Suprapubic skin (tissue), 4 donors: ENCODE measurements at places on chromosomes 11 and 22. TPM values are rescaled to one million over a fixed set of nuclear protein-coding genes. Genes with fewer than 3 reads are reported as not detected.

GRCh38 chr11:57471496-57471895 is 11.2 kb downstream of the RTN4RL2 start:
- DNase-seq: no peak

GRCh38 chr11:103875855-103876510 is 160.5 kb upstream of the DDI1 start:
- no peak for DNase-seq

DNA sequence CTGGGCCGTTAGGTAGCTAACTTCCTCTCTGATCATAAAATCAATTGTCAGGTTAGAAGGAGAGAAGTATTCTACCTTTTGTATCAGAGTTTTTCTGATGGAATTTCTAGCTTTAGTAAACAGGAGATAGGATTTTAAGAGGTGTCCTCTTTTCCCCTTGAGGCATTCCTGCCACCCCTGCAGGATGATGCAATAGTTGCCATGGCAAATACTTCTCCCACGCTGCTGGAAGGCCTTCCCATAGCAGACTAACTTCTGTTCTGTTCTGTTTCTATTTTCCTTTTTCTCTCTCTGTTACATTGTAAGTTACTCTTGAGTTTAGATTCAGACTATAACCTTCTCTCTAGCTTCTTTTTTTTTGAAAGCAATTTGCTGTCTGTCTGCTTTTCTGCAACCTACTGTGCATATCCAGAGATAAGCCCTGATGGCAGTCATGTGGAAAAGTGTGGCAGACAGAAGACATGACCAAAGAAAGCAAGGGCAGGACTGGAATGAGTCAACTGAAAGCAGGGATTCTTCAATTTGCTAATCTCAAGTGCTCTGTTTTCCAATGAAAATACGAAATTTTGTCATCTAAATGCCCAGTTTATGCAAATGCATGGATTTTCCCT is 679.1 kb downstream of the DLG2 start:
- no peak for DNase-seq

DNA sequence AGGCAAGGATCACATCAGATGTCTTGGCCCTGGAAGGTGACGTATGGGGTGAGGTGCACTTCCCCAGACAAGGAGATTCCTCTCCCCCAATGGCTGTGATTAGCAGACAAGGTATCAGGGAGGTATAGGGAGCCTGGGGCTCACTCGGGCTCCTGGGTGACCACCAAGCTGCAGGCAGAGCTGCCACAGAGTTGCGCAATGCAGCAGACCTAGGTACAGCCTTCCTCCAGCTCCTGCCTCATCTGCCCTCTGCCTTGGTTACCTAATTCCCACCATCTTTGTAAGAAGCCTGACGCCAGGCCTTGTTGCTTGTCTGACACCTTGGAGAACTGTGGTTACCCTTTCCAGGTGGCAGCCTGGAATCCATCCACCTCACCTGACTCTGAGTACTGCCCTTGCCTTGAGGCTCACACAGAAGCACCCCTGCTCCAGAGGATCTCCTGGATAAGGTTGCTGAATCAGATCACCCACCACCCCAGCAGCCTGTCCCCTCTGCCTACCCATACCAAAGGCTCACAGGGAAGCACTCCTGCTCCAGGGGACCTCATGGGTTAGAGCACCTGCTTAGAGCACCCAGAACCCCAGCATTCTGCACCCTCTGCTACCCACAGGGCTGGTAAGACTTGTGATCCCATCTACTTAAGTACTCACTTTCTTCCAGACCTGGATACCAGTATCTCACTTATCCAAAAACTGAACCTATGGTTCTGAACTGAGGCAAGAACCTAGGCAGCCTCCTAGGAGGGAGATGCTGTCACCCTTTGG is 40.4 kb downstream of the GAB4 start:
- DNase-seq: no peak

- no peak for DNase-seq
Observed at GRCh38 chr22:24995649-24996180, 43.2 kb downstream of the KIAA1671 start.

GRCh38 chr22:28358312-28358711 is 321.3 kb downstream of the TTC28 start:
- DNase-seq: no peak

GRCh38 chr11:22084056-22084455 is 108.8 kb upstream of the ANO5 start:
- no peak for DNase-seq

DNA sequence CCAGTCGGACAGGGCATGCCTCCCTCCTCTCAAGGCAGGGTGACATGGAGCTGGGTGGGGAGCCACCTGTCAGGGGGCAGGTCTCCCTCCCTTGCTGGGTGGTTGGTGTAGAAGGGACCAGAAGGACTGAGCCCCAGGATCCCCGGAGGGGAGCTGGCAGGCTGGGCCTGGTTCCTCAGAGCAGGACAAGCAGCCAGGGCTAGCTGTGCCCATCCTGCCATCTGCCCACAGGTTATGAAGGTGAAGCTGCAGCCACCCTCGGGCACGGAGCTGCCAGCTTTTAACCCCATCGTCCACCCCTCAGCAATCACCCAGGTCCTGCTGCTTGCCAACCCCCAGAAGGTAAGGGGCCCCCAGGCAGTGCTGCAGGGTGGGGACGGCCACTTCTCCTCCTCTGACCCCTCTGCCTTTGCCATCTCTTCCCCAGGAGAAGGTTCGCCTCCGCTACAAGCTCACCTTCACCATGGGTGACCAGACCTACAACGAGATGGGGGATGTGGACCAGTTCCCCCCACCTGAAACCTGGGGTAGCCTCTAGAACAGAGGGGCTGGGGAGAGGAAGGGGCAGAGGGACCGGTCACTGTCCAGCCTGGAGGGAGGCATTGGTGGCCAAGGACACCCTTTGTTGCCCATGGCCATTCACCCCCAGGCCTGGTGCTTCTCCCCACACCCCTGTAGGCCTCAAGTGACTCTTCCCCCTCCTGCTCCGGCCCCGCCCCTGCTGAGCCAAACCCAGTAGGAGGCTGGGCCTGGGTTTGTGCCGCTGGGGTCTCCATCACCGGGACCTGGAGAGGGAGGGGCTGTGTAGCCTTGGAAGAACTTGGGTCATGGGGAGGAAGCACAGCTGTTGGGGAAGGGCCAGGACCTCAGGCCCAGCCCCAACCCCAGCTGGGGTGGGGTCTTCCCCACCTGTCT is 7.0 kb upstream of the SH3BP1 start:
- DNase-seq: no peak

GRCh38 chr11:62553080-62553838 is 6.7 kb upstream of the AHNAK start:
- peak; percentile 94 for DNase-seq

DNA sequence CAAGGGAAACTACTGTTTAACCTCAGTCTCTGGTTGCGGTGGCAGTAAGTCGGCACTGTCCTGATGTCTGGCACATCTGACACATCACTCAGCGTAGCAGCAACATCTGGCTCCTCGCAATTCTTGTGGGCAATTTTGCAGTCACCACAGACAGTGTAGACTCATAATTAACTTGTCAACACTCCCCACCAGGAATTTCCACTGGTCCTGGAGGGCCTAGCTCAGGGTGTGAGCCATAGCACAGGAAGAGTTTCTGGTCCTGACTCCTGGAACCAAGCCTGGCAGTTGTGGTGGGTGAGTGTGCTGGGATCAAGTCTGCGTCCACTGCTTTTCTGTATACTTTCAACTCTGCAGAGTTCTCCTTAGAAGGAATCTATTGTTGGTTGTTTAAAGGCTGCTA is 209.7 kb downstream of the SNX19 start:
- no peak for DNase-seq

DNA sequence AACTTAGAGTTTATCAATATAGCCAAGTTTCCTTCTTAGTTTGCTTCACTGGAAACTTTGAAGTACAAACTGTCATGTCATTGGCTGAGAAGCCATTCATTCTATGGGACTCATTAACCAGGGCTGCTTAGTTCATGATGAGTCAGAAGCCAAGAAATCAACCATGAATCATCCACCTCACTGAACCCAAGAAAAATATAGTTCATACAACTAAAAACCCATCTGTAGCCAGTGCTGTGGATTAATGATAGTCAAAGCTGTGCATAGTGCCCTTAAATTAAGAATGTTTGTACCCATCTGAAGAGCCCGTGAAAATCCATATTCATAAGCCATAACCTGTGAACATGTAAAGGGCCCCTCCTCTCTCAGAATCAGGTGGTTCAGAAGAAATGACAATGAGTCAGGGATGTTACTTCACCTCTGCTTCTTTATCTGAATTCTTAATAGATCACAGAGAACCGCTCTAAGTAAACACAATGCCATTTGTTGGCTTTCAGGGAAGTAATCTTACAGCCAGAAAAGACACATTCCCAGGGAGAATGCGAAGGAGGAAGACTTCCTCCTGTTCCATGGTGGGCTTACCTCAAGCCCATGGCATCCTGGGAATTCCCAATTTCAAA is 25.4 kb downstream of the MMP20 start:
- no peak for DNase-seq

APOA4 gene
- total RNA-seq: 2.3 TPM

MPEG1 gene
- 3.0 TPM for total RNA-seq

CRYBA4 gene
- total RNA-seq: not detected
